Vagina (tissue), 2 donors: ENCODE measurements at places on chromosomes 12 and 14. TPM values are rescaled to one million over a fixed set of nuclear protein-coding genes. Genes with fewer than 3 reads are reported as not detected.

PRICKLE1 gene
- total RNA-seq = 25.3 TPM

LRCOL1 gene
- total RNA-seq = not detected

NOVA1 gene
- total RNA-seq = 35.1 TPM

SDR9C7 gene
- 11.0 TPM for total RNA-seq

CMAS gene
- total RNA-seq = 25.3 TPM

LMO3 gene
- total RNA-seq = 73.7 TPM

- no peak for DNase-seq
- no peaks in the 10 kb centered on the region for H3K27me3 ChIP-seq
- no peaks in the 10 kb centered on the region for H3K36me3 ChIP-seq
- H3K27ac ChIP-seq = no peak overlapping the region
- no peaks in the 10 kb centered on the region for H3K4me1 ChIP-seq
Measured at GRCh38 chr14:30864934-30865333, 9.4 kb upstream of the COCH start.

DNA sequence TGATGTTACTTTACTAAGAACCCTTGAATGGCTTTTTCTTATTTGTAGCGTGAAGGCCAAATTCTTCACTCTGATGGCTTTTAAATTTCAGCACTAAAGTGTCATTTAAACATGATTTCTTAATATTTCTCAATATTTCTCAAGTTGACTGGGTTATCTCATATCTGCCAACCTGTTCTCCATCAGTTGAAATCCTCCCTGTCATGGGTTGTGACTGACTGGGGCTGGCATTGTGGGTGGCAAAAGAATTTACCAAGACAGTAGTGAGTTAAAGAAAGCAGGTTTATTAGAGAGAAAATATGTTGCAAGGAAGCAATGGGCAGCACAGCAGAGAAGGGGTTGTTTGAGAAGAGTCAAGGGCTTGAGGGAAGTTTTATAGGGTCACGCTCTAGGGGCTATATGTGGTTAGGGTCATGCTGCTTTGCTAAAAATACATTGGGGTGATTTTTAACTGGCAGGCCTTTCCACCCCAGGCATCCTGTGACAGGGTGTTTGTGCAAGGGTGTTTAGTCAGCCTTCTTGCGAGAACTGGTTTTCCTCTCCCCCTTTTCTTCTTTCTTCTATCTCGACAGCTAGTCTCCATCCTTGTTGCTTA lies 232.8 kb upstream of the SEL1L start:
- no peak overlapping the region for H3K4me3 ChIP-seq
- H3K27ac ChIP-seq = no peak overlapping the region
- H3K27me3 ChIP-seq = no peaks in the 10 kb centered on the region

GRCh38 chr14:73825551-73826188 lies 26.0 kb upstream of the PTGR2 start:
- H3K4me1 ChIP-seq = peaks cover 7% of the 10 kb centered on the region
- H3K4me3 ChIP-seq = no peak overlapping the region
- no peaks in the 10 kb centered on the region for H3K36me3 ChIP-seq
- H3K27me3 ChIP-seq = no peaks in the 10 kb centered on the region
- DNase-seq = no peak

DNA sequence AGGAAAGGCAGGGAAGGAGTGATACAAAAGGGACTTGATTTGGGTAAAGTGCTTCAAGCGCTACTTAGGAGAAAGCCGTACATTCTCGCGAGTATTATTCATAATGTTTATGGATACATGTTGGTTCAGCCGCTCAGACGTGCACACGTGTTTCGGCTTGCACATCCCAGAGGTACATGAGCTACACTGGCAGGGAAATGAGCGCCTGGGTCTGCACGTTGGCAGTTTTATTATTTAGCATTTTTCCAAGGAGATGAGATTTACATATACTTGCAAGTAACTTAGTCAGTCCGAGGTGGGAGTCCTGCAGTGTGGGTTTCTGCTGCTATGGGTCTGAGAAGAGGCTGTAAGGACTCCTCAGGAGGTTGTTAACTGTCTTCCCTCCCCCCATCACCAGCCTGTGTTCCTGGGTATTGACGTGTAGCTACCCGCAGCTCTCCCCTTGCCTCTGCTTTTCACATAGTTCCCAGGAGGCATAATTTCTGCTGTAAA lies 1.5 kb downstream of the PRKCH start:
- H3K4me1 ChIP-seq = peaks cover 33% of the 10 kb centered on the region
- peak overlapping the region; percentile 86 for H3K4me3 ChIP-seq
- H3K27ac ChIP-seq = peak overlapping the region; percentile 88
- H3K27me3 ChIP-seq = no peaks in the 10 kb centered on the region
- no peak for DNase-seq
- no peaks in the 10 kb centered on the region for H3K36me3 ChIP-seq

DNA sequence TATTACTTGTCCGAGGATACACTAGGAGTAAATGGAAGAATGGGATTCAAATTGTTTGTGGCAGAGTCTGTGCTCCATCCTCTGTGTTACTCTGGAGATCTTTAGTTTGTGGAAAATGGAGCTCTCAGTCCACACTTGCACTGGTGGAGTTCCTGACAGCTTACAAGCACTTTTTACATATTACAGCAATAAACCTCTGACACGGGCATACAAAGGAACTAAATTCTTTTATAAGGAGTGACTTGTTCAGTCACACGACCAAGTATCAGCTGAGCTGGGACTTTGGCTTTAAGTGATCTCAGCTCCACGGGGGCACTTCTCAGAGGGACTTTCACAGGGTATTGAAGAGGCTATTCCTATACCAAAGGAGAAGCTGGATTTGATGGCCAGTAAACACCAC lies 417.5 kb downstream of the LRIG3 start:
- no peak overlapping the region for H3K27ac ChIP-seq
- H3K36me3 ChIP-seq = no peaks in the 10 kb centered on the region
- no peaks in the 10 kb centered on the region for H3K27me3 ChIP-seq
- H3K4me3 ChIP-seq = no peak overlapping the region
- DNase-seq = no peak

GRCh38 chr12:80815351-80815750 lies 98.6 kb downstream of the MYF5 start:
- no peaks in the 10 kb centered on the region for H3K36me3 ChIP-seq
- no peaks in the 10 kb centered on the region for H3K4me1 ChIP-seq
- DNase-seq = no peak

- peaks cover 9% of the 10 kb centered on the region for H3K36me3 ChIP-seq
- H3K4me1 ChIP-seq = peaks cover 14% of the 10 kb centered on the region
- H3K27ac ChIP-seq = no peak overlapping the region
- no peak overlapping the region for H3K4me3 ChIP-seq
- DNase-seq = no peak
- H3K27me3 ChIP-seq = no peaks in the 10 kb centered on the region
Measured at GRCh38 chr14:102220031-102220430, 80.3 kb downstream of the WDR20 start.

- H3K27ac ChIP-seq = no peak overlapping the region
- no peaks in the 10 kb centered on the region for H3K27me3 ChIP-seq
Measured at GRCh38 chr12:120402217-120402616, 33.3 kb upstream of the MSI1 start.

- H3K4me3 ChIP-seq = no peak overlapping the region
- no peak for DNase-seq
- H3K4me1 ChIP-seq = no peaks in the 10 kb centered on the region
- H3K27me3 ChIP-seq = no peaks in the 10 kb centered on the region
- H3K36me3 ChIP-seq = no peaks in the 10 kb centered on the region
Measured at GRCh38 chr12:22709292-22709691, 84.3 kb downstream of the ETNK1 start.

- DNase-seq = no peak
- no peaks in the 10 kb centered on the region for H3K27me3 ChIP-seq
- H3K4me3 ChIP-seq = no peak overlapping the region
- H3K27ac ChIP-seq = no peak overlapping the region
Measured at GRCh38 chr12:94618995-94619695, 31.2 kb downstream of the TMCC3 start.

DNA sequence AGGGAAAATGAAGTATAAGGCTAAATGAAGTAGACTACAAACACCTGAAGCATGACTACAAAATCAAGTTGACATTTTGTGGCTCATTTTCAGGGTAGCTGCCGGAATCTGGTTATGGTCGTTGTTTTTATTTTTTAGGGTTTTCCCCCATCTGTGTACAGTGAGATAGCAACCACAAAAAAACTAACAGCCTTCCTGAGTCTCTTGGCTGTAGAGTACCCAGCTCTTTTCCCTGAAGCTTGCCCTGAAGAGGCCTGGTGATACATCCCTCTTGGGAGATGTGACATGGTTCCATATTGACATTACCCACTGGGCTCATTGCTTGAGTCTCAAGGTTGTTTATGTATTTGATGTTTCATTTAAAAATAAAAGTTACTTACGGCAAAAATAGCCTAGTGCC lies 424.0 kb downstream of the ZFP36L1 start:
- no peaks in the 10 kb centered on the region for H3K27me3 ChIP-seq
- no peak overlapping the region for H3K27ac ChIP-seq
- H3K4me3 ChIP-seq = no peak overlapping the region
- no peaks in the 10 kb centered on the region for H3K36me3 ChIP-seq

- H3K4me1 ChIP-seq = peaks cover 34% of the 10 kb centered on the region
- no peak for DNase-seq
- no peak overlapping the region for H3K27ac ChIP-seq
- no peaks in the 10 kb centered on the region for H3K36me3 ChIP-seq
Measured at GRCh38 chr12:26043135-26044006, 81.5 kb downstream of the BHLHE41 start.

DNA sequence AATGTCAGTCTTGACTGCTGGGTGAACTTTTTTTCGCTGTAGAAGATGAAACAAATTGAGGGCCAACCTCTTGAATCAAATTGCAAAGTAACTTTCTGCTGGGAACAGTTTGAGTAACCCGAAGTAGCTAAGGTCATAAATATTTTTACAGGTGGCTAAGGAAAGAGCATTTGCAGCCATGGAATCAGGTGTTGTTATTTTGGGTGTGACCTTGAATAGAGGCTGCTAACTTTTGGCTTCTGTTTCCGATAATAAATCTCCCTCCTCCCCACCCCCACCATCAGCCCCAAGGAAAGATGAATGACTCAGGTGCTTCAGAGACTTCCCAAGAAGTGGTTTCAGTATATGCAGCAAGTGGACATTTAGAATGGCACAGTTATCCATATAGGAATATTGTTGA lies 571.7 kb downstream of the DIO2 start:
- H3K4me1 ChIP-seq = no peaks in the 10 kb centered on the region
- H3K4me3 ChIP-seq = no peak overlapping the region
- no peaks in the 10 kb centered on the region for H3K36me3 ChIP-seq
- DNase-seq = no peak

- H3K27ac ChIP-seq = peak overlapping the region; percentile 35
- no peak overlapping the region for H3K4me3 ChIP-seq
- no peak for DNase-seq
- H3K4me1 ChIP-seq = peaks cover 33% of the 10 kb centered on the region
- no peaks in the 10 kb centered on the region for H3K36me3 ChIP-seq
Measured at GRCh38 chr12:28958553-28959195, 190.4 kb upstream of the FAR2 start.

GRCh38 chr14:97977651-97978261 lies 1180.6 kb downstream of the VRK1 start:
- no peak for DNase-seq
- no peaks in the 10 kb centered on the region for H3K36me3 ChIP-seq
- H3K27me3 ChIP-seq = no peaks in the 10 kb centered on the region
- H3K4me1 ChIP-seq = peaks cover 34% of the 10 kb centered on the region
- H3K4me3 ChIP-seq = peak overlapping the region; percentile 40
- H3K27ac ChIP-seq = peak overlapping the region; percentile 75

GRCh38 chr14:69699748-69700303 lies 67.1 kb upstream of the SRSF5 start:
- peaks cover 49% of the 10 kb centered on the region for H3K4me1 ChIP-seq
- no peak for DNase-seq
- no peak overlapping the region for H3K27ac ChIP-seq
- peaks cover 6% of the 10 kb centered on the region for H3K36me3 ChIP-seq

GRCh38 chr12:25126746-25127145 lies 68.2 kb downstream of the DNAI7 start:
- no peak overlapping the region for H3K27ac ChIP-seq
- H3K4me3 ChIP-seq = no peak overlapping the region
- H3K27me3 ChIP-seq = no peaks in the 10 kb centered on the region
- no peaks in the 10 kb centered on the region for H3K36me3 ChIP-seq
- no peak for DNase-seq
- H3K4me1 ChIP-seq = no peaks in the 10 kb centered on the region

DNA sequence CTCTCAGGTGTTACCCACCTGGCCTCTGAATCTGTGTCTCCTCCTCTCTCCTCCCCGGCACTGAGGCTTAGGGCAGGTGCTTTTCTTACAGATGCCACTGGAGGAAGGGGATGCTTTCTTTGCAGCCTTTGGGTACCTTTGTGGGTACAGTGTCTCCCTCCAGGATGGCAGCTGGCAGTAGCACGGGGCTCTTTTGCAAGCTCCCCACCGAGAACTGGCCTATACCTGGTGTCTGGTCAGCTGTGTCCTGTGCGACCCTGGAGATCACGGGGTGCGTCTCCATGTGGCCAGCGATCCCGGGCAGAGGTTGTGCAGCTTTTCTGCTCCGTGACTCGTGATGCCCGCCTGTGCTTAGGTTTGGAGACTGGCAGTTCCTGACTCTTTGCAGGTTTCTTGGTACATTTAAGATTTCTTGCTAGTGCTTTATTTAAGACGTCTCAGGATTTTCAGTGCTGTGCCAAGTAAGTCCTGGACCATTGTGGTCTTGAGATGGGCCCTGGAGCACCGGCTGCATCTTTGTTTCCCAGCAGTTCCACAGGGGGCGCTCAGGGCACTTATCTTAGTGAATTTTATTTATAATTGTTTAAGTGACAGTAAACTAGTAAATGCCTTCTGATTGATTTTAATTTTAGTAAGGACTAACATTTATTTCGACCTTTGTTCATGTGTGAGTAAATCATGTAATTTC lies 68.9 kb downstream of the DDX51 start:
- H3K27me3 ChIP-seq = no peaks in the 10 kb centered on the region
- no peak for DNase-seq
- no peak overlapping the region for H3K4me3 ChIP-seq
- H3K4me1 ChIP-seq = no peaks in the 10 kb centered on the region

DNA sequence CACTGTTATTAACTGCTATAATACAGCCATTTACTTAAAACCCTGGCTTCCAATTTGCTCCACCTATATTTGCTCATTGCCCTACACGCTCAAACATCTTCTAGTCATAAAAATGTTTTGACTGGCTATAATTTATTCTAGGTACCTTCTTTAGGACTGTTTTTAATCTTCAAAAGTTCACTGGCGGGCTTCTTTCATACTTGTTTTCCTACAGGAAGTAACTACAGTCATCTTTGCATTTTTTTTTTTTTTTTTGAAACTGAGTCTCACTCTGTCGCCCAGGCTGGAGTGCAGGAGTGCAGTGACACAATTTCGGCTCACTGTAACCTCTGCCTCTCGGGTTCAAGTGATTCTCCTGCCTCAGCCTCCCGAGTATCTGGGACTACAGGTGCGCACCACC lies 32.5 kb downstream of the MPHOSPH9 start:
- H3K4me3 ChIP-seq = no peak overlapping the region
- peaks cover 9% of the 10 kb centered on the region for H3K36me3 ChIP-seq
- no peaks in the 10 kb centered on the region for H3K27me3 ChIP-seq

- no peaks in the 10 kb centered on the region for H3K36me3 ChIP-seq
- H3K4me3 ChIP-seq = peak overlapping the region; percentile 25
- no peak for DNase-seq
- H3K27ac ChIP-seq = no peak overlapping the region
- H3K27me3 ChIP-seq = no peaks in the 10 kb centered on the region
Measured at GRCh38 chr12:48970702-48971334, 717 bp downstream of the WNT10B start.
